KBM-7 (cell line): ENCODE measurements at places on chromosomes 12 and 14.

GRCh38 chr12:52659395-52659794 is 7.4 kb upstream of the KRT2 start:
- no peak for DNase-seq

DNA sequence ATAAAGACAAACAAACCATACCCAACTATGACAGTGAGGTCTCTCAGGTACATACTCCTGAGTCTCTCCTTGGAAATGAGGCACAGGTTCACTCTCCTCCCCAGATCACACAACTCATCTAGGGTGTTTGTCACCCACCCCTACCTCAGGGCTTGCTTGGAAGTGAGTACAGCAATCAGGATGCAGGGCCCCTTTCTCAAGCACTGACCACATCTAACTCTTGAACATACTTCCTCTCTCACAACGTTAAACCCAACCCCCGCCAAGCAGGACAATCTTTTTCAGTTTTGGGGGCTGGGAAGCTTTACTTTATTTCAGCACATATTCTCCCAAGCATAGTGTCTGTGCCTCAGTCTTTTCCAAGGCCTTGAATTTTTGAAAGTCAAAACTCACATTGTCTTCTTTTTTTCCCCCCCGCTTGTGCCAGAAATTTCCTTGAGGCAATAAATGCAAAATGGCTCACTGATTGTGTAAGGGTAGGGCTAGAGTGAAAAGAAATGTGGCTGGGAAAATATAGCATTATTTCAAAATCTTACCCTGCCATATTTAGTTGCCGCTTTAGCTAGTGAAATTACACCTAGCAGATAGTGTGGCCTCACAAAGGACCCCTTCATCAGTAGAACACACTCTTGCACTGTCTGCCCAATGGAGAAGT is 2.4 kb upstream of the GPR65 start:
- peak; percentile 62 for DNase-seq

DNA sequence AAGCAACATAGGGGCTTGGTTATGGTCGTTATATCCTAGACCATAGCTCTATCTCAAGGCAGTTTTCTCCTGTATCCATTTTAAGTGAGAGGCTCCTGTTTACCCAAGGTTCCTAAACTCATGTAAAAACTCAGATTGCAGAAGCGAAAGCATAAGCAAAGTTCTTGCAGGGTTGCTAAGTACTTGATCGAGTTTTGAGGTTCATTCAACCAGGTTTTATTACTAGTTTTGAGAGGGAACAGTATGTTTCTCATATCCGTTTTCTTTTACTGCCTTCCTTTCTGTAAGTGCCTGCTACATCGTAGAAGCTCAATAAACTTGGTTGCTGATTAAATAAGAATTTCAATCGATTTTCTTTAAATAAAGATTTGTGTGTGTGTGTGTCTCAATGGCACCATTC is 5.1 kb downstream of the AKAP3 start:
- no peak for DNase-seq

- DNase-seq: no peak
These were observed 982.0 kb upstream of the TMEM132C start for GRCh38 chr12:127284870-127285431.

- DNase-seq: no peak
These were observed 615 bp upstream of the ASB8 start for GRCh38 chr12:48157889-48158370.

- DNase-seq: peak; percentile 84
These were observed 42.0 kb upstream of the GPR68 start for GRCh38 chr14:91286530-91286937.

- peak; percentile 14 for DNase-seq
These were observed 45.4 kb upstream of the EPS8 start for GRCh38 chr12:15834575-15834974.

- no peak for DNase-seq
These were observed 652 bp downstream of the RFLNA start for GRCh38 chr12:124295431-124296058.

- DNase-seq: no peak
These were observed 50.8 kb upstream of the PTCSC3 start for GRCh38 chr14:36227344-36227743.

DNA sequence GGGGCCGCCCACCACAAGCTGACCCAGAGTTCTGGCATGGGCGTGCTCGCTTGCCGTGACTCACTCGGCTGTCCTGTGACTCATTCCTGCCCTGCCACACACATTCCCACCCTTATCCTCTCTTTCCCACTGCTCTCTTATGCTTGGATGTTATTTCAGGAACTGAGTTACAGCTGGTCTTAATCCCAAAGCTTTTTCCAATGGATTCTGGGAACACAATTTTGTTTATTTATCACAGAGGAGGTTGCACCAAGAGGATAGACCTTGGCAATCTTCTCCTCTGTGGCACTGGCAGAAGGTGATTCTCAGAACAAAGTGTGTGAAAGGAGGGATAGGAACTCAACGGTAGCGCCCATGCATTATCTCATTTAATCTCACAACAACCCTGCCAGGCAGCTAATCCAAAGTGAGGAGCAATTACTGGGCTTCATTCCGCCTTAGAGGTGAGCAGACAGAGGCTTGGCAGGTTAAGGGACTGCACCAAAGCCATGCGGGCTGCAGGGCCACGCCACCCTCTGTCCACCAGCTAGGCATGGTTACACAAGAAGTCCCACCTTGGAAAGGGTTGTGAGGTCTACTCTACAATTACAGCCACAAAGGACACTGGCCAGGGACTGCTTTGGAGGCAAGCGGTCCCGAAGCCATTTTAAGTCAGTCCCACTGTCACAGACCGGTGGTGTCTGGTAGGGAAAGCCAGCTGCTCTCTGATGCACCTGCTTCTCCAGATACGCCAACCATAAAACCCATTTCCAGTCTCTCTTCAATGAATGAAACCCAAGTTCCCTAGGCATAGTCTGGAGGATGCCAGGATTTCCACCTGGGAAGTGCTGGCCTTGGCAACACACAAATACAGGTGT is 32.9 kb downstream of the SYNE3 start:
- DNase-seq: no peak

DNA sequence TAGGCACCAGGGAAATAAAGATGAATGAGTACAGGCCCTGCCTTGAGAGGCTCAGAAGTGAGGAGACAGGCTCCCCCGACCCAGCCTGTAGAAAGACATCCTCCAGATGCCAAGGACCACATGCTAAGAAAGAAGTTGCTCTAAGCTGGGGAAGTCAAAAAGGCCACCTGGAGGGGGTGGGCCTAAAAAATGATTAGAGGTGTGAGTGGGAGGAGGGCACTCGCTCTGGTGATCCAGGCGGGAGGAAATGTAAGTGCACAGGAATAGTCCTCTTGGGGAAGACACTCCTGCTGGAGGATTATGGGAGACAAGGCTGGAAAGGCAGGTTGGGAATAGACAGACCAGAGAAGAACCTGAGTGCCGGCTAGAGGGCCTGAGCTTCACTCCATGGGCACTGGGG is 32.2 kb downstream of the SMUG1 start:
- DNase-seq: no peak

GRCh38 chr12:12836571-12836970 is 23.4 kb downstream of the DDX47 start:
- DNase-seq: no peak

DNA sequence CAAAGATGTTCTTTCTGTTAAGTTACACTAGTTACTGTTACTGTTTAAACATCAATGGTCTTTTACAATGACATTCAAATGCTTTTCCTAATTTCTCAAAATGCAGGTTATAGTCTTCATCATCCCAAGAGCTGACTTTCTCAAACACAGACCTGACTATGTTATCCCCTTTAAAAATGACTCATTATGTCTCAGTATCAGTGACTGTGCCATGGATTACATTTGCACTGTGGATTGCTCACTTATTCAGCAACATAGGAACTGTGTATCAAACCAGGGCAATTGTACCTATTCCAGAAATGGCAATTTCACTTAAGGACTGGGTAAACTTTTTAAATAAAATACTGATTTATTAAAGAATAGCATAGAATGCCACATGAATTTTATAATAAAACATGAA is 630.2 kb upstream of the NOVA1 start:
- no peak for DNase-seq
